ENCODE measurements at places on chromosomes 12 and 14. TPM values are rescaled to one million over a fixed set of nuclear protein-coding genes. Genes with fewer than 3 reads are reported as not detected.

DNA sequence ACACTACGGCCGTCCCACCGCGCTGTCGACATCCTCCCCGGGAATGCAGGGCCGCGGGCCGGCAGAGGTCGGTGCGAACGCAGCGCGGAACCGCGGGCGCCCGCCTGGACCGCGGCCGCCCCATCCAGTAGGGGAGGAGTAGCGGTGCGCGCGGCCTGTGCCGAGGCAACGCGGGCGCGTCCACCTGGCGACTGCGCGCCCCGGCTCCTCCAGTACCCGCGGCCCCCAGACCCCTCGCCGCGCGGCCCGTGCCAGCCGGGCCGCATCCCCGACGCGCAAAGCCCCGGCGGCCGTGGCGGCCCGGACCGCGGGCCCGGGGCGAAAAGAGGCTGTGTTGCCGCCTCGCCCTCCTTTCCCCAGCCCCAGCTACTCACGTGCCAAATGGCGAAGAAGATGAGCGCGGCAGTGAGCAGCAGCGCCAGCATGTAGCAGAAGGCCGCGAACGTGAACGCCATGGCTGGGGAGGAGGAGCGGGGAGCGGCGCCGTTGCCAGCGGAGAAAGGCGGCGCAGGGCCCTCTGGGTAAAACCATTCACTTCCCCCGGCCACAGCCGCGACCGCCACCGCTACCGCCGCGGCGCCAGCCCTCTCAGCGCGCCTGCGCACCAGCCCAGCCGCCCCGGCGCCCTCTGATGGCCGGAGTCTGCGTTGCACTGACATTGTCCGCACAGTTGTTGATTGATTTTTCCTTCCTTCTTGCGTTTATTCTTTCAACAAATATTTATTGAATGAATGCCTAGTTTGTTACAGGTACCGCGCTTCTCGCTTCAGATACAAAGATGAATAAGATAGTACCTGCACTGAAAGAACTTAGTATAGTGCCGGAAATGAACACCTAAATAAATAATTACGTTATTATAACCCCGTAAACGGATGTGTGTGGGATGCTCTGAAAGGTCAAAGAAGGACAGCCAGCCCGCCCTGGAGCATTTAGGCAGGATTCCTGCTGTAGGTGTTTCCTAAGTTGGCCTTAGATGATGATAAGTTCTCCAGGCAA is at the start of gene CNIH1:
CNIH1 (minus strand) TSS at position 502 of the 996 bp plus-strand sequence; CDS start at position 455, 47 bp downstream.
- H3K27me3 ChIP-seq = no peaks in the 10 kb centered on the region
- H3K4me3 ChIP-seq = peak within 1 kb of the TSS; percentile 85
- H3K27ac ChIP-seq = peak within 1 kb of the TSS; percentile 94
- H3K4me1 ChIP-seq = peaks cover 13% of the 10 kb centered on the region

DNA sequence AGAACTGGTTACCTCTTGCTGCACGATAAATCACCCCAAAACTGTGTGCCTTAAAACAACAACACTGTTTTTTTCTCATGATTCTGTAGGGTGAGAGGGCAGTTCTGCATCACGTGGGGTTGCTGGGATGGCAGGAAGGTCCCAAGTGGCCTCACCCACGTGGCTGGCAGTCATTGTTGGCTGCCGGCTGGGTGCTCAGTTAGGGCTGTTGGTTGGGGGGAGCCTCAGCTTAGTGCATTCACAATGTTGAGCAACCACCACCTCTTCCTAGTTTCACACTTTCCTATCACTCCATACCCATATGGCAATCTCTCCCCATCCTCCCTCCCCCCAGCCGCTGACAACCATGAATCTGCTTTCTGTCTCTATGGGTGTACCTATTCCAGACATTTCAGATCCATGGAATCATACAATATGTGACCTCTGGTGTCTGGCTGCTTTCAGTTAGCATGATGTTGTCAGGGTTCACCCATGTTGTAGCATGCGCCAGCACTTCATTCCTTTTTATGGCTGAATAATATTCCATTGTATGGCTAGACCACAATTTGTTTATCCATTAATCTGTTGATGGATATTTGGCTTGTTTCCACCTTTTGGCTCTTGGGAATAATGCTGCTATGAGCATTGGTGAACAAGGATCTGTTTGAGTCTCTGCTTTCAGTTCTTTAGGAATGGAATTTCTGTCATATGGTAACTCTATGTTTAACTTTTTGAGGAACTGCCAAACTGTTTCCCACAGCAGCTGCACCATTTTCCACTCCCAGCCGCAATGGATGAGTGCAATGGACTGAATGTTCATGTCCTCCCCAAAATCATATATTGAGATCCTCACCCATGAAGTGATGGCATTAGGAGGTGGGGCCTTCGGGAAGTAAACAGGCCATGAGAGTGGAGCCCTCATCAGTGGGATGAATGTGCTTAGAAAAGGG is 11.2 kb upstream of the POP5 start:
- H3K4me3 ChIP-seq = no peak overlapping the region
- H3K27me3 ChIP-seq = no peaks in the 10 kb centered on the region
- no peak for DNase-seq
- H3K36me3 ChIP-seq = no peaks in the 10 kb centered on the region

GRCh38 chr14:33052943-33053342 is 114.3 kb downstream of the NPAS3 start:
- no peaks in the 10 kb centered on the region for H3K27me3 ChIP-seq
- no peak overlapping the region for H3K4me3 ChIP-seq
- DNase-seq = no peak

DNA sequence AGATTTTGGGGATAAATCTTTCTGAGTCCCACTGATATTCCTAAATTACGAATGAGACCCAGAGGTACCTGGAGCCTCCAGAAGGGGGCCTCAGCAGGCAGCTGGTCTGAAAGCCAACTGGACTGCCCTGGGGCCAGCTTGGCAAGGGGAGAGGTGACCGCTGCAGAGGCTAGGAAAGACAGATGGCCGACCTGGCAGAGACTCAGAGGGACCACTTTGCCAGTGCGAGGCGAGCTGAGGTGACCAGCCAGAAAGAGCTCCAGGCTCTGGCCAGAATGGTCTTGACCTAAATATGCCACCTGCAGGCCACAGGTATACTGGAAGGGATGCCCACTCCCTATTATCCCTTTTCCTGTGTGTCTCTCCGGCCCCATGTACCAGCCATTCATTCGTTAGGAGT is 256.8 kb upstream of the GARIN6 start:
- no peak overlapping the region for H3K4me3 ChIP-seq
- H3K27ac ChIP-seq = no peak overlapping the region
- H3K4me1 ChIP-seq = no peaks in the 10 kb centered on the region
- peak; percentile 5 for DNase-seq
- no peaks in the 10 kb centered on the region for H3K27me3 ChIP-seq

DNA sequence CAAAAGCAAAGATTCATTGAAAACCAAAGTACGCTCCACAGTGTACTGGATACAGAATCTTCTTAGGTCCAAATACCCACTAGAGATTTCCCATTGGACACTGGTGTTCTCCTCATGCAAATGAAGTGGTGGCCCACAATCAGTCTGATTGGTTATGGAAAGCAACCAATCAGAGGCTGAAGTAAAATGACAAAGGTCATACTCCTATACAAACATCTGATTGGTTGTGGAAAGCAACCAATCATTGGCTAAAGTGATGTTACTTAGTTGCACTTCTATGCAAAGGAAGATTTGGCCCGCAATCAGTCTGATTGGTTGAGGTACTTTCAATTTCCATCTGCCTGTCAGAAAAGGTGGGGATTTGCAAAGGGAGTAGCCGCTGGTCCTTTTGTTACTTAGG is 1.3 kb upstream of the WASHC3 start:
- no peaks in the 10 kb centered on the region for H3K4me1 ChIP-seq

DNA sequence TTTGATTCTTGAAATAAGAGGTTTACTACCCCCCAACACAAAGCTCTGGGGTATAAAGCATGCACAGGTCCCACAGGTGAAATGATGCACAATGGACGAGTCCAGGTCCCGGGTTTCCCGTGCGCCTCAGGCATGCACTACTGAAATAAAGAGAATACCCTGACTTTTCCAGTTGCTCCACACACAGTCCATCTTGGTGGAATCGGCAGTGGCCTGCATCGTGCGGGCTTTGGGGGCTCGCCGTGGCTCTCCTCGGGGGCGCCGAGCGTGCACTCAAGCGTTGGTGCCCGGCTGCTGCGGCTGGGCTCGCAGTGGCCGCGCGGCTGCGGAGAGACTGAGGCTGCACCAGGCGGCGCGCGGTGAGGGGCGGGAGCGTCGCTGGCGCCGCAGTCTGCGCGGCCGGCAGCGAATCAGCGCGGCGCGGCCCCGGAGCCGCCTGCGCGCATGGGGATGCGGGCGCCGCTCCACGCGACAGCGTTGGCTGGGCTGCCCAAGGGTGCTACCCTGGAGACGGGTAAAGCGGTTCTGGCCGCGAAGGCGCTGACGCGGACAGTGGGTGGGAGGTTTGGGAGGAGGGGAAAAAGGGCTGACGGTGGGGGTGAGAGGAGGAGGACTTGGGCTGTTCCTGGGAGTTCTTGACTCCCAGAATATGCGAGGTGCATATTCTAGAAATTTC is 53.8 kb upstream of the CCDC175 start:
- DNase-seq = peak; percentile 82
- peaks cover 7% of the 10 kb centered on the region for H3K4me1 ChIP-seq
- H3K36me3 ChIP-seq = no peaks in the 10 kb centered on the region
- peaks cover 3% of the 10 kb centered on the region for H3K27me3 ChIP-seq
- peak overlapping the region; percentile 6 for H3K4me3 ChIP-seq
- H3K27ac ChIP-seq = no peak overlapping the region

DNA sequence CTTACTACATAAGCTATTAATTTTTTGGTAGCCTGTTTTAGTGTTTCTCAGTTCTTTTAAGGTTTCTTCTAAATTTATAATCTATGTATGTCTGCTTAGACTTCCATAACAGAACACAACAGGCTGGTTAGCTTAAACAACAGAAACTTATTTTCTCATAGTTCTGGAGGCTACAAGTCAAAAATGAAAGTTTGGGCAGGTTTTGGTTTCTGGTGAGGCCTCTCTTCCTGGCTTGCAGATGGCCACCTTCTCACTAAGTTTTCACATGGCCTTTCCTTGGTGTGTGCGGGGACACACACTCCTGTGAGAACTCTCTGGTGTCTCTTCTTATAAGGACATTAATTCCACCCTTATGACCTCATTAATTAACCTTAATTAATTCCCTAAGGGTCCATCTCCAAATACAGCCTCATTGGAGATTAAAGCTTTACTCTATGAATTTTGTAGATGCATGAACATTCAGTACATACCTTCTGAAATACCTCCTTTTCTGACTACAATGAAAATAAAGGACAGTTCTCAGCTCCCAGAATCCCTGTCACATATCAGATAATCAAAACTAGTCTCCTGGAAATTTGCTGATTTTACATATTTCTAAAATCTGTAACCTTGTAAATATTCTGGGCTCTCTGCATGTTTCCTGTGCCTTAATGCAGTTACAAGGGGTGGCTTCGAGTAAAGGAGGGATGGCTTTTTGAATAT is 23.2 kb upstream of the BMAL2 start:
- no peak overlapping the region for H3K27ac ChIP-seq
- H3K27me3 ChIP-seq = no peaks in the 10 kb centered on the region
- H3K4me3 ChIP-seq = no peak overlapping the region
- no peaks in the 10 kb centered on the region for H3K4me1 ChIP-seq
- no peak for DNase-seq

GRCh38 chr12:24754690-24755638 is 193.9 kb downstream of the BCAT1 start:
- H3K27me3 ChIP-seq = no peaks in the 10 kb centered on the region
- DNase-seq = peak; percentile 27
- H3K36me3 ChIP-seq = no peaks in the 10 kb centered on the region
- no peak overlapping the region for H3K4me3 ChIP-seq
- H3K27ac ChIP-seq = peak overlapping the region; percentile 58

DNA sequence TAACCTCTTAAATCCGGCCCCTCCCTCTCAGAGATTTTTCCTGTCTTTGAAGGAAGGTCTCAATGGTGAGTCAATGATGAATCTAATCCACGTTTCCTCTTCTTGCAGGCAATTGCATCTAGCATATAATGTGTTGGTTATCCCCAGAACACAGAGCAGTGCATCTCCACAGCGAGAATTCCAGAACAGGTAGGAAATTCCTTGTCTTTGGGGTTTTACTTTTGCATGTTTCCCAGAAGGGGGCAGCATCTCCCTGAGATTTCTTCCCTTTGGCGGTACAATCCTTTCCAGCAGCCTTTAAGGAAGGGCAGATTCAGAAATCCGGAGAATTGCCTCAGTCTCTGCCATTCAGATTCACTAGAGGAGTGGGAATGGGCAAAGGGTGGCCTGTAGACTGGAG is 128.0 kb downstream of the KCNA5 start:
- no peak for DNase-seq
- H3K4me3 ChIP-seq = no peak overlapping the region
- H3K27me3 ChIP-seq = no peaks in the 10 kb centered on the region
- H3K4me1 ChIP-seq = no peaks in the 10 kb centered on the region
- H3K36me3 ChIP-seq = no peaks in the 10 kb centered on the region

- H3K27me3 ChIP-seq = no peaks in the 10 kb centered on the region
- peak overlapping the region; percentile 68 for H3K27ac ChIP-seq
- H3K36me3 ChIP-seq = no peaks in the 10 kb centered on the region
- no peak overlapping the region for H3K4me3 ChIP-seq
Observed at GRCh38 chr12:116916714-116917114, 6.0 kb downstream of the FBXW8 start.

GRCh38 chr14:77284466-77284865 is 13.5 kb upstream of the NGB start:
- DNase-seq = no peak
- no peak overlapping the region for H3K27ac ChIP-seq
- H3K36me3 ChIP-seq = peaks cover 10% of the 10 kb centered on the region
- no peaks in the 10 kb centered on the region for H3K27me3 ChIP-seq
- no peak overlapping the region for H3K4me3 ChIP-seq

- H3K4me3 ChIP-seq = no peak overlapping the region
- no peaks in the 10 kb centered on the region for H3K27me3 ChIP-seq
- DNase-seq = no peak
- H3K27ac ChIP-seq = peak overlapping the region; percentile 73
- no peaks in the 10 kb centered on the region for H3K36me3 ChIP-seq
Observed at GRCh38 chr14:61491224-61491623, 169.8 kb downstream of the PRKCH start.

- H3K27ac ChIP-seq = peak overlapping the region; percentile 67
- H3K27me3 ChIP-seq = no peaks in the 10 kb centered on the region
- DNase-seq = peak; percentile 75
- H3K36me3 ChIP-seq = no peaks in the 10 kb centered on the region
- H3K4me1 ChIP-seq = peaks cover 9% of the 10 kb centered on the region
- peak overlapping the region; percentile 22 for H3K4me3 ChIP-seq
Observed at GRCh38 chr14:50321009-50321660, 9.0 kb downstream of the DMAC2L start.

- no peaks in the 10 kb centered on the region for H3K36me3 ChIP-seq
- no peaks in the 10 kb centered on the region for H3K4me1 ChIP-seq
- H3K27me3 ChIP-seq = no peaks in the 10 kb centered on the region
- H3K4me3 ChIP-seq = no peak overlapping the region
- DNase-seq = no peak
- H3K27ac ChIP-seq = no peak overlapping the region
Observed at GRCh38 chr14:29264865-29265264, 498.3 kb downstream of the FOXG1 start.

- H3K27ac ChIP-seq = peak overlapping the region; percentile 69
- DNase-seq = no peak
- H3K4me3 ChIP-seq = no peak overlapping the region
- peaks cover 27% of the 10 kb centered on the region for H3K4me1 ChIP-seq
Observed at GRCh38 chr12:68890701-68891113, 42.3 kb downstream of the CPM start.

The ADAM20 gene
- total RNA-seq = 4.3 TPM

The DENND5B gene
- total RNA-seq = 6.4 TPM

The SLC6A15 gene
- not detected for total RNA-seq

The GLIPR1L1 gene
- total RNA-seq = not detected

The KCNH5 gene
- not detected for total RNA-seq

The TMEM63C gene
- total RNA-seq = not detected
